CD4-positive, alpha-beta T cell treated with Interleukin-4 for 4 hours (primary cell): ENCODE measurements at places on chromosomes 2 and 18.
A peak's percentile ranks its signal among the peaks of the same experiment; 100 is the strongest.

DNA sequence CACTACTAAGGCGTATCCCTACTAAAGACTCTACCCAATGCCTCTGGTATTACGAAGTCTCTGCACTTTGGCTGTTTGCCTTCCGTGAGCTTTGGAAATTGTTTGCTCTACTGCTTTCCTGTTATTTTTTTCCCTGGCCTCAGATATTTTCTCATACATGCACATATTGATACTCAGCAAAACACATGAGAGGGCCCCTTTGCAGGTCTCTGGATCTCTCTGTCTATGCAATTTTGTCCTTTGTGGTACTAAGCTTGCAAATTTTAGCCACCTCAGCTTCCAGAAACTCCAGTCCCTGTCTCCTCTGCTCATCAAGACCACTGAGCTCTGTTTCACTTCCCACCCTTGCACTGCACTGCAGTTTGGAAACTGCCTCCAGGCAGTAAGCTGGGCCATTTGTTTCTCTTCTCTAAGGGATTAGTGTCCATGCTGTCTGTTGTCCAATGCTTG, 46.6 kb downstream of the TAF1B start:
- no peak for DNase-seq

GRCh38 chr2:191922736-191923651, 76.1 kb upstream of the CAVIN2 start:
- no peak for DNase-seq

DNA sequence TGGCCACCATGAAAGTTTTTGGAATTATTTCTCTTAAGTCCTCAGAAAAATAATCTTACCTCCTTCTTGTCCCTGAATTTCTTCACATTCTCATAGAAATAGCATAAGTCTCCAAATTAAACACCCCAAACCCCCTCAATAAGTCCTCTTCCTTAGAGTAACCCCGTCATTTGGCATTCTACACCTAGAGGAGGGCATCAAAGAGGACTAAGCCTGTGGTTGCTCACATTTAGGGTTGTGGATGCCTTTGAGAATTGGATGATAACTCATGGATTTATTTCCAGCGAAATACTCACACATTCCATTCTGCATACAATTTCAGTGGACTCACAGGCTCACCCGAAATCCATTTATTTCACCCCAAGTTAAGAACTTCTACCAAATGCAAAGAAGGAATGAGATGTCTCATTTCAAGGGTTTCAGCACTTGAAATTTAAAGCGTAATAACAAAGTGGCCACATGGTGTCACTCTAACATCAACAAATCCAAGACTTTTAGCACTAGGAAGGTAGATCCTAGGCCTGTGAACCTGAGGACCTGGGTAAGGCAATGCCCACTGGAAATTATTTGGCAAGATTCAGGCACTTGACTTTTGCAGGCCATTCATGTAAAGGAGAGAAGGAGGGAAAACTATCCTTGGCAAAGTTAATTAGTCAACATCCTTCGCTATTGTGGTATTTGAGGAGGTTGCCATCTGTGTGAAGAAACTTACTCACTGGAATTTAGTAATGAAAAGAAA, 24.6 kb downstream of the DYTN start:
- peak; percentile 58 for DNase-seq

DNA sequence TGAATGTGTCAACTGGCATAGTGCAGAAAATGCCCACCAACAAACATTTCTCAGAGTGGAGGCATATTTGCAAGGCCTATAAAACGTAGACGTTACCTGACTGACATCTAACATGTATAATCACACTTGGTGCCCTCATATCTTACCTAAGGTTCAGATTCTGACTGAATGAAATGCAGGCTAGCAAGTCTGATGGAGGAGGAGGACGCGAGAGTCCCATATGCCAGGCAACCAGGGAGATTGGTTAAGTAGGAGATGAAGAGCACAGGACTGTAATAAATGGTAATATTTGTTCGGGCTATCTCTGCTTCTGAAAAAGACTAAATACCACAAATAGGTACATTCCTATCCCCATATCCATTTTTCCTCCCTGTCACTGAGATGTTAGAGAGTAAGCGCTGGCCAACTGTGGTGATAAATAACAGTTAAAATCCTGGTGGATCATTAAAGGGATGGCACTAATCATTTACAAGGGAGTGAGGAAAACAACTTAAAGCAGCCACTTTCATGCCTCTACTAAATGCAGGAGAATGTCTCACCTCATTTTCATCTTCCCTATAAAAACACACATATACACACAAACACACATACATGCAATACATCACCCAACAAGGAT, 217.2 kb downstream of the TMEM163 start:
- no peak for DNase-seq
